ENCODE measurements at places on chromosomes 5 and 9.

DNA sequence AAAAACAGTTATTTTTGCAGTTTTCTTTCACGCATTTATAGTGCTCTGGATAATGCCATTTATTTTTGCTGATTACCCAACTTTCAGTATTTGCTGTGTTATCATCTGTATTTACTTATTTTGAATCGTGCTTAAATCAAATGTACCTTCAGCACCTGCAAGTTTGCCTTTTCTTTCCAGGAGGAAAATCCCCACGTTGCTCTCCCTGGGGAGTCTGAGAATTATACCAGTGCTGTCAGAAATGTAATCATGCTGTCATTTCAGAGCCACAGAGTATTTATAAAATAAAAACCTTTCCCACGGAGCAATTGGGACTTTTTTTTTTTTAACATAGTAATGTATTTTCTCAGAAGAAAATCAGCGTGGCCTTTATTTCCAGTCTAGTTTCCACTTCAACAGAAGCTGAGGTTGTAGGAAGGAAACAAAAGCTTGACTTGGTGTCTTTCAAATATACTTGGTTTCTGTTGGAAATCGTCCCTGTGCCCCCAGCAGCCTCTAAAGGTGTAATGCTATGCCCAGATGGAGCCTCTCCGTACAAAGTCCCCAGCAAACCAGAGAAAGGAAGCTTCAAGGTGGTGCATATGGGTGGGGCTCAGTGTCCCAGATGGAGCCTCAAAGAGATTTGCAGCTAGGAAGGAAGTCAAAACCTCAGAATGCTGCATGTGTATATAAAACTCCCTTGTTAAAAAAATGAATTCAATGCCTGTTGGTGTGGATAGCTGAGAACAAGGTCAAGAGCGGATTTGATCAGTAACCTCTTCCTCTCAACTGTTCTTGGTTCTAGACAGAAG is 2.1 kb downstream of the GPR150 start:
- no peak for DNase-seq

- DNase-seq, result no peak
Observed at GRCh38 chr5:147751156-147751830, 31.2 kb downstream of the JAKMIP2 start.

- peak; percentile 41 for DNase-seq
Observed at GRCh38 chr9:135088979-135089847, 1.7 kb downstream of the OLFM1 start.

GRCh38 chr9:77820293-77820954 is 172.3 kb upstream of the GNA14 start:
- DNase-seq, result no peak

GRCh38 chr9:35432076-35432475 is 57.8 kb upstream of the RUSC2 start:
- DNase-seq, result no peak

GRCh38 chr5:112385566-112385965 is 33.5 kb downstream of the EPB41L4A start:
- no peak for DNase-seq
